IMR-90 (cell line): ENCODE measurements at places on chromosomes 3 and 15. TPM values are rescaled to one million over a fixed set of nuclear protein-coding genes. Genes with fewer than 3 reads are reported as not detected.

GRCh38 chr15:26449291-26449690, 323.6 kb downstream of the GABRB3 start:
- no peak for DNase-seq

Gene CLDN18
- total RNA-seq, result not detected in 2 replicates

Gene HGD
- total RNA-seq, result not detected in 2 replicates

DNA sequence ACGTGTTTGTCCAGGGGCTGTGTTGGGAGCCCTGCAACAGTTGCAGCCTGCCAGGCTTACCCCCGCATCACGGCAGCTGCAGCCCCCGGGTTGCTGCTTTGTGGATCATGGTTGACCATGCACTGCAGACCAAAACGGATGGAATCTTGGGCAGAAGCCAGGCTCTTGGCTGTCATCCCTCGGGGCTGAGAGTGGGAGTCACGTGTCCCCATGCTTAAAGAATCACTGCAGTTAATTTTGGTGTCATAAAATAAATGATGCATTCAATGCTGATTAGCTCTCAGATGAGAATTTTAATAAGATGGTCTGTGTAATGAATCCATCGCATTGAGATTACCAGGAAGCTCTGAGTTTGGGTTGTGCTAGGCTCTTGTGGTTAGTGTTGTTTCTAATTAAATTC, 115.6 kb downstream of the CHDH start:
- DNase-seq, result no peak

GRCh38 chr3:45574067-45574494, 20.5 kb upstream of the LIMD1 start:
- no peak for DNase-seq

GRCh38 chr15:38651328-38652038, 86.9 kb upstream of the RASGRP1 start:
- no peak for DNase-seq

Gene TERC
- total RNA-seq, result 17.8 and 57.0 TPM in 2 replicates

Gene VEPH1
- total RNA-seq, result 99.4 and 130 TPM in 2 replicates

GRCh38 chr3:42314411-42314810, 48.4 kb upstream of the CCK start:
- DNase-seq, result no peak

Gene NANOGP8
- not detected in 2 replicates for total RNA-seq

GRCh38 chr3:73611176-73611575, 13.6 kb downstream of the PDZRN3 start:
- DNase-seq, result peak; percentile 36

Gene CPNE9
- not detected in 2 replicates for total RNA-seq

DNA sequence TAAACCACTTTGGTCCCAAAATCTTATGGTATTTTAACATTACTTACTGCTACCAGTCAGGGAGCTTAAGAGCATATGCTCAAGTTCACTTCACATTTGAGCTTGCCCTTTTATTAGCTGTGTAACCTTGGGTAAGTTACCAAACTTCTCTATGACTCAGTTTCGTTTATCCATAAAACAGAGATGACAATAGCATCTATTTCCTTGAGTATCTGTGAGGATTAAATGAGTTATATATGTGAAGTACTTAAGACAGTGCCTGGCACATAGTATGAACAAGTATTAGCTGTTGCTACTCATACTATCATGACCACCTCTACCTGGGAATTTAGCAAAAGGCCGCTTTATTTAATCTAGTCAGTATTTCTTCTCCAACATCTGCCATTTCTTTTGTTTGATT, 5.9 kb downstream of the ATOSA start:
- peak; percentile 4 for DNase-seq

Gene NAALADL2
- 19.2 and 20.6 TPM in 2 replicates for total RNA-seq

Gene MYO5A
- total RNA-seq, result 65.3 and 69.2 TPM in 2 replicates

Gene TRIM71
- not detected in 2 replicates for total RNA-seq

- no peak for DNase-seq
Observed at GRCh38 chr3:60933824-60934223, 317.4 kb downstream of the FHIT start.

DNA sequence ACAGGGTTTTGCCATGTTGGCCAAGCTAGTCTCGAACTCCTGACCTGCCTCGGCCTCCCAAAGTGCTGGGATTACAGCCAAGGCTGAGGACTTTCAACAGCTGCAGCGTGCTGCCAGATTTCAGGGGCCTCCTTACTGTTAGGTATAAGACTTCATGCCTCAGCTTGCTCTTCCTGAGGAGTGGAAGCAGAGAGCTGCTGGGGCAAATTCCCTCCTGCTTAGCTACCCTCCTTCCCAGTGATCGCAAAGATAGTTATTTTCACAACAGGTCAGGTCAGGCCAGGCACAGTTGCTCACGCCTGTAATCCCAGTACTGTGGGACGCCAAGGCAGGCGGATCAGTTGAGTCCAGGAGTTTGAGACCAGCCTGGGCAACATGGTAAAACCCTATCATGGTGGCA, 2.6 kb upstream of the CPNE9 start:
- DNase-seq, result no peak

- no peak for DNase-seq
Observed at GRCh38 chr3:67641451-67641850, 13.0 kb downstream of the SUCLG2 start.

GRCh38 chr3:140216249-140216648, 281.3 kb downstream of the CLSTN2 start:
- no peak for DNase-seq

DNA sequence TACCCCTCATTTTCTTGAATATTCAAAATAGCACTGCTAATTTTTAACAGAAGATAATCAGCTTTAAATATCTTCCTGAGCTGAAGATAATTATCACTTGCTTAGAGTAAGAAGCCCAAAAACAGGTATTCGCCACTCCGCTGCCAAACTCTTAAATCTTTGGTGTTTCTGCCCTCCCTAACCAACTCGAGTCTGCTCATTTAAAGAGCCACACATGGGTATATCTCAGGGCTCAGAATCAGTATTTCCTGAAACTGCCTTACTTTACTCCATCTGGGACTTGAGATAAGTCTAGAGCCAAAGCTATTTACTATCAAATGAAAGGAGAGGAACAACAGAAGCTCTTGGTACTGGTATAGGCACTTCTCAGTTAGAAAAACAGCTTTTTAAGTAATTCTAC, 10.8 kb downstream of the PDCD10 start:
- DNase-seq, result no peak

DNA sequence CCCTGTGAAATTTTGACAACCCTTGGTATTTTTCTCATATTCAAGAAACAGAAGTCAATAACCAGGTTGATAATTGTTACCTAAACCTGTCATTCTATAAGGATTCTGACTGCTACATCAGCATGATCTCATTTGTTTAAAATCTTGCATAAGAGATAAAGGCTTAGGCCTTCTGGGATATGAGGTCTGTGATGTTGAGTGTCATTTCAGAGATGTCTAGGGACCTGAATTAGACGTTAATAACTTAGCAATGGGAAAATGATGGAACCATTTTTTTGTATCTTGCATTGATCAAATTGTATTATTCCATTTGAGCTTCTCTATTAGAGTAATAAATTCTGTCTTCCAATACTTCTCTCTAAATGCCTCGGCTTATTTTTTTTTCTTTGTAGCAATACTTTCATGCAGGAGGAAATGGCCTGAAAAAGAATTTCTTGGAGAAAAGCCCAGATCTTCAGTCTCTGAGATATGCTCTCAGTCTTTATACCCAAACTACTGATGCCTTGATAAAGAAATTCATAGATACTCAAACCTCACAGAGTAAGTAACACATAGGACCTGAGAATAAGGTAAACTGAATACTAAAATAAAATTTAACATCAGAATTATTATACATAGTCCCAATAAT, 589.3 kb downstream of the UNC13C start:
- no peak for DNase-seq

DNA sequence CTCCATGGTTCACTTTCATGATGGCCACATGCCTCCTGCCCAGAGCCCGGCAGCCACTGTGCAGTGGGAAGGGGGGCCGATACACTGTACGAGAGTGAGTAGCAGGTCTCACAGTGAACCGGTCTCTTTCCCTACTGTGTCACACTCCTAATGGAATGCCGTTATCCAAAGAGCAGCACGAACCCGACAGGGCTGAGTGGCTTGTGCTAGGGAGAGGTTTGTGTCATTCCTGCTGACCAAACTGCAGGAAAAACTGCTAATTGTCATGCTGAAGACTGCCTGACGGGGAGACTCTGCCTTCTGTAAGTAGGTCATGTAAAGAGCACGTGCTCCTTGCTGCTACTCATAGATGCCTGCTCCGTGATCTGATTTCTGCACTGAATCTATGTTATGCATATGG, 105.1 kb downstream of the ARPP21 start:
- no peak for DNase-seq

Gene ROPN1
- 0.18 TPM in 1 of 2 replicates, not detected in the other for total RNA-seq

DNA sequence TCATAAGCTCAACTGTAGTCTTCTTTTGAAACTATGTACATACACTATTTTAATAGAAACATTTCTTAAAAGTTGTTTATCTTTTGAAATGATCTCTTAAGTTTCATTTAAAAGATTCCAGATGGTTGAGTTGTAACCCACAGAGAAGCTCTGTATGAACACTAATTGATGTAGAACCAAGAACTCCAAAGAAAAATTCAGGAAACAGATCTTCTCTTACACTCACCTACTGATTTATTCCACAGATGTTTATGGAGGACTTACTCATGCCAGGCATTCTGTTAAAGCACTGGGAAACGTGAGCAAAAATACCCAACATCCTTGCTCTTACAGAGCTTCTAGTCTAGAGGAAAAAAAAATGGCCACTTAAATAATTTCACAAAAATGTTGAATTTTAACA, 551.1 kb downstream of the NAALADL2 start:
- peak; percentile 89 for DNase-seq

Gene RASL12
- under 0.01 and 0.18 TPM in 2 replicates for total RNA-seq

DNA sequence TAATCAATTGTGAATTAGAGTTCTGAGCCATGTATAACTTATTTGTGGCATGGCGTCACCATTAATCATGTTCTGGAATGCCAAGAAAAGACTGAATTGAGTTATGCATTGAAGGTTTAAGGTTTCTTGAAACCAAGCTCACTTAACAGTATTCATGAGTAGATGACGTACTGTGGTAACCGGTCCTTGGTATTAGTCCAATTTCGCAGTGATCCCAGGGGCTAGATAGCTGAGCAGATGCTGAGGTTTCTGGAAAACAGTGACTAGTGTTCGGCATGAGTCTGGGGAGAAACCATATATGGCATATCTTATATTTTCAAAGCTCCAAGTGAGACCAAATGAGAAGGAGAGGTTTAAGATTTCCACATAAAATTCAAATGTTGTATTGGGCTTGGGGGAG, 218.3 kb upstream of the LYSMD4 start:
- no peak for DNase-seq

GRCh38 chr3:72582211-72582878, 265.9 kb downstream of the SHQ1 start:
- no peak for DNase-seq

DNA sequence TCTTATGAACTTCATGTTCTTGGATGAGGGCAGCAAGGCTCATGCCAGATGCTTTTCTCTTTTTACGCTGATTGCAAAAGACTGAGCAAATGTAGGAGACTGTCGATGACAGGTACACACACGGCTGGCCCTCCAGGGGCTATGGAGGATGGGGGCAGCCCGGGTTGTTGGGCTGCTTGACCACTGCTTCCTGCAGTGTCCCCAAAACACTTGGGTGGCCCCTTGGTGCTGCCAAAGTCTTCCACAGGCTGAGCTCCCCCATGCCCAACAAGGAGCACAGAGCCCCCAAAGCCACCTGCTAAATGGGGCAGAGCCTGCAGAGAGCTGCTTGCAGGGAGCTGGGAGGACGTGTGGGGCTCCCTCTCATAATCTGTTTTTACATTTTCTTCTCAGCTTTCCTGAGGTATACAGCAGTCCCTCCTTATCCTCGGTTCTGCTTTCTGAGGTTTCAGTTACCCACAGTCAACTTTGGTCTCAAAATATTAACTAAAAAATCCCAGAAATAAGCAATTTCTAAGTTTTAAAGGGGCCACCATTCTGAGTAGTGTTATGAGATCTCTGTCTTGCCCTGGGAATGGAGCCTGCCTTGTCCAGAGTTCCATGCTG, 7.3 kb downstream of the PRR23E start:
- DNase-seq, result no peak

GRCh38 chr3:149214702-149215101, 6.9 kb downstream of the CP start:
- no peak for DNase-seq

DNA sequence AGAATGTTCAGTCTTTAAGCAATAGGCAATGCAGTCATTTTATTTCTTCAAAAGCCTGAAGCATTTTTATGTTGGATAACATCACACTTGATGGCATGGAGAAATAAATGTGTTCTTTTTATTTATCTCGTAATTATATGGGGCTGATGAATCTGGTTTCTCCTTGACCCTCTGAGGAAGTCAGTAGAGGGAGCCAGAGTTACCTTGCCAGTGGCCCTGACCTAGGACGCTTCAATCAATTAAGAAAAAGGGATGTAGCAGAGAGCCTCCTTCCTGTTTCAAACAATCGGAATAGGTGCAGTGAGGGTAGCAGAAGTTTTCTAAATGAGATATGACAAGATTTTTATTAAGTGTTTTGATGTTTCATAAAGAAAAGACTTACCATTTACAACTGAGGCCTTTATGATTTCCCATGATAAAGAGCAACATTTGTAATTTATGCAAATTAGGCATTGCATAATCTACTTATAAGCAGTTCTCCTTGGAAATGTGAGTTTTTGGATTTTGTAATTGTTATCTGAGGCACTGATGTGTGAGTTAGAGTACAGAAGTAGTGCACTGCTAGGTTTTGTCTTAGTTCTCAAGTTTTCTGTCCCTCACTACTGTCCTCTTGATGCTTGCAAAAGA, 129.1 kb downstream of the RAP2B start:
- no peak for DNase-seq

Gene PPP1R14D
- not detected in 2 replicates for total RNA-seq

Gene ABI3BP
- 3.0 and 4.2 TPM in 2 replicates for total RNA-seq

Gene ENTPD3
- total RNA-seq, result not detected in 2 replicates

- no peak for DNase-seq
Observed at GRCh38 chr15:80536231-80536630, 132.0 kb downstream of the ARNT2 start.

DNA sequence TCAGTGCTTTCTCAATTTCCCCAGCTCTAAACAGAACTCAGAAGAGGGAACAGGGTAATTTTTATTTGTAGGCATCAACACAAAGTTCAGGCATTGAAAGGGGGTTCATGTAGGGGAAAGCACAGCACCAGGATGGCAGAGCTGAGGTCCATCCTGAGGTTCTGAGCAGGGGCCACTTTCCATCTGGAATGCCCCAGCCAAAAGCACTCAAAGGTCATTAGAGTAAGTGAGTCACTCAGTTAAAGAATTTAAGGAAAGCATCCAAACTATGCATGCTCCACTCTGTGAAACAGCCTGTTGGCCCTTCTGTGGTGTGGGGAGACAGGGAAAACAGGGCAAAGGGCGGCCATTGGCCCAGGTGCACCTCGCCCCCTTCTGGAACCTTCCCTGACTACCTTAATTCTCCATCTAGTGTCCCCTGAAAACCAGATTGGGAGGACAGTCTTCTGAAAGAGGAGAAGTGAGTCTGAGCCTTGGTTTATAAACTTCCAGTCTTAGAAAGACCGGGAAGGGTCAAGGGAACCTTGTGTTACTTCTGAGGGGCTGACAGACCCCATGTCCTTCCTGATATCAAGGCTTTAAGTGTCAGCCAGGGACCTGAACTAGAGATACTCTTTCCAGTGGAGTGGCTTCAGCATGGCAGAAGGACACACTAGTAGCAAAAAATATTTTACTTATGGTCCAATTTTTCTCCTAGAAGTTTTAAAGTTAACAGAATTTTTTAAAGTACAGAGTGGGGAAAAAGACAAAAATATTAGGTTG, 133.3 kb downstream of the MYLK start:
- DNase-seq, result peak; percentile 95

Gene BSN
- total RNA-seq, result under 0.01 TPM in 2 replicates
